ENCODE measurements at places on chromosomes 7 and 10. TPM values are rescaled to one million over a fixed set of nuclear protein-coding genes. Genes with fewer than 3 reads are reported as not detected.

DNA sequence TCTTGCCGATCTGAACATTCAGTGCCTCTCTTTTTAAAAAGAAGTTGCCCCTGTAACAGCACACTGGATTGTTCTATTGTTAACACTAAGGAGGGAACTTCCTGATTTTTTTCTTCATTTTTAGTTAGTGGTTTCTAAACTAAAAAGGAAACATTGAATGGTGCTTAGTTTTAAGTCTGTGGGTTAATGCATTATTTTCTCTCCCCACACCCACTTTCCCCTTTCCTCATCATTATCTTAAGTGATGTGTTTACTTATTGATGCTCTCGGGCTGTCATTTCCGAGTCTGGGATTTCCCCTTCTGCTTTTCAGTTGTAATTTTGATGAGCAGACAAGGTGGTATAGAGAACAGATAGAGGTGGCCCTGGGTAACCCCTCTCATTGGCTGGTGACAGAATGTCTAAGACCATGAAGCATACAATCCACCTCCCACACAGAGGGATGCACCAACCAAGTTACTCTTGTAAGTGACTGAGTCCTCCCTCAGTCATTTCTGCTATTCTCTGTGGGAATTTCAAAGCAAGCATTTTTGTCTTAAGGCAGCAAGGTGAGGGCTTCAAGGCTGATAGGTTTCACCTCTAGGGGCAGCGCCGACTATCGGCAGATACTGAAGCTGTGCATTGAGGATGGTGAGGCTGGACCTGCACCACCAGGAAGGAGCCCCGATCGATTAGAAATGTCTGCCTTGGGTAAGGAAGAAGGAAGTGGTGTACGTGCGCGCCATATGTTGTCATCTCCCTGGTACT lies 49.5 kb downstream of the CHN2 start:
- DNase-seq = peak; percentile 9

Gene PGAM2
- 2.4 TPM for total RNA-seq

Gene SORCS3
- total RNA-seq = 1.8 TPM

GRCh38 chr10:97040706-97041105 lies 145.1 kb downstream of the SLIT1 start:
- no peak for DNase-seq
